ENCODE measurements at places on chromosomes 1 and 21.

- H3K4me3 ChIP-seq: no peak overlapping the region
- no peaks in the 10 kb centered on the region for H3K36me3 ChIP-seq
- peaks cover 10% of the 10 kb centered on the region for H3K4me1 ChIP-seq
- no peaks in the 10 kb centered on the region for H3K27me3 ChIP-seq
Observed at GRCh38 chr1:216807696-216808095, 84.5 kb upstream of the ESRRG start.

DNA sequence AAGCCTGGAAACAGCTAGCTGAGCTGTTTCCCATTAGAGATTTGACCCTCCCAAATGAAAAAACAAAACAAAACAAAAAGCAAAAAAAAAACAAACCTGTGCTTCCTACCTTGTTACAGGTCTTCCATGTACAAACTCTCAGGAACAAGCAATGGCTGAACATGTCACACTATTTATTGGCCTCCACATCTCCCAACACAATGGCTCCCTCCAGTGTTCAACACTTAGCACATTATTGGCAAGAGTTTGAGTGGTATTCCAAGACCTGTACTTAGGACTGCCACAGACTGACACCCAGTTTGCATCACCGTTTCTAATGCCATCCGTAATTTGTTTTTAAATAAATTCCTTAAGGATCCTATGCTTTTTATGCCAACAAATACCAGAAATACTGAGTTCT is 195.0 kb upstream of the OLFM3 start:
- H3K4me1 ChIP-seq: no peaks in the 10 kb centered on the region
- no peak overlapping the region for H3K27ac ChIP-seq
- no peaks in the 10 kb centered on the region for H3K36me3 ChIP-seq
- DNase-seq: peak; percentile 74

- peaks cover 32% of the 10 kb centered on the region for H3K4me1 ChIP-seq
- H3K36me3 ChIP-seq: no peaks in the 10 kb centered on the region
- peak overlapping the region; percentile 63 for H3K27ac ChIP-seq
- DNase-seq: peak; percentile 41
- H3K4me3 ChIP-seq: no peak overlapping the region
- no peaks in the 10 kb centered on the region for H3K27me3 ChIP-seq
Observed at GRCh38 chr1:208917281-208917680, 666.2 kb upstream of the CAMK1G start.

DNA sequence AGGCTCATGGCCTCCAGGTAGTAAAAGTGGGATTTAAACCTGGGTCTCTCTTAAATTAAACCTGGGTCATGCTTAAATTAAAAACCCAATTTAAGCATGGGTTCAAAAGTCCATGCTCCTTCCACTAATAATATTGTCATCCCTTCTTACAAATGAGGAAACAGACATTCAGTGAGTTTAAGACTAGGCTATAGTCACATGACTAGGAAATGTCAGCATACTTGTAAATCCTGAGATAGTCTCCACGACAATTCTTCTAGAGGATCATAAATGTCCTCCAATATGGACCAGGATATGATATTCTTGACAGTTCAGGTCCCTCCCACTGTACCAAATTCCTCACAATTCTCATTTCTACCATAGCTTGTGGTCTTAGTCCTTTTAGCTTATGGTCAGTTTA is 10.5 kb upstream of the IGFN1 start:
- no peak overlapping the region for H3K27ac ChIP-seq
- no peaks in the 10 kb centered on the region for H3K36me3 ChIP-seq
- H3K4me1 ChIP-seq: peaks cover 14% of the 10 kb centered on the region
- H3K27me3 ChIP-seq: peaks cover 15% of the 10 kb centered on the region

DNA sequence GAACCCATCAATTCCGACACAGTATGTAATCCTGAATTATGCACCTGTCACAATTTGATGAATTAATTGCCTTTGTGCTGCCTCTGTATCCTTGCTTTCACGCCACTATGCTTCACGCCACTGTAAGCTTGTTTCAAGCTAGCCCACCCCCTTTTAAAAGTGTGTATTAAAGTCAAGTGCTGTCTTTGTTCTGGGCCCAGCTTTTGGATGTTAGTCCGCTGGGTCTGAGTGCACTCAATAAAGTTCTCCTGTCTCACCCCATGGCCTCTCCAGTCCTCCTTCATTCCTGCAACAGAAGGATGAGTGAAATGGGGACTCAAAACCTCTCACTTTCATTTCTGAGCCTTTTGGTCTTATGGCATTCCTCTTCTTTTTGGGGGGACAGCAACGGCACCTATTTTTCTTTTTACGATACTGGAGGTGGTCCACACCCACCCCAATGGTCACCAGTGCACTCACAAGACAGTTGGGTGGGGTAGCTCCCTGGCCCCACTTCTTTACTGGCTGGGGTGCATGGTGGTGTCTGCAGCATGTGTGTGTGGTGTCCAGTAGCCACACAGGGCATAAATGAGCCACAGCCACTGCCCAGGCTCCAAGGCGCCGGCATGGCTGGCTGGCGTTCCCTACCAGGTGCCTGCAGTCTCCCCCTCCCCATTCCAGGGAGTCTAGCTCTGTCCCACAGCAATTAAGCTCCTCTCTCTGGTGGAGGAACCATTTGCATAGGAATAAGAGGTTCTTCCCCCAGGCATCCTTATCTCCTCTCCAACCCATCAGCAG is 1.8 kb downstream of the THEM4 start:
- no peaks in the 10 kb centered on the region for H3K27me3 ChIP-seq
- peaks cover 17% of the 10 kb centered on the region for H3K4me1 ChIP-seq
- peaks cover 26% of the 10 kb centered on the region for H3K36me3 ChIP-seq
- no peak for DNase-seq

GRCh38 chr1:82598337-82598736 is 797.6 kb downstream of the ADGRL2 start:
- H3K4me1 ChIP-seq: no peaks in the 10 kb centered on the region
- DNase-seq: no peak
- H3K27ac ChIP-seq: no peak overlapping the region
- H3K27me3 ChIP-seq: no peaks in the 10 kb centered on the region

GRCh38 chr1:196466654-196467053 is 141.6 kb downstream of the KCNT2 start:
- H3K27me3 ChIP-seq: no peaks in the 10 kb centered on the region
- peak; percentile 14 for DNase-seq

- H3K4me3 ChIP-seq: no peak overlapping the region
- no peaks in the 10 kb centered on the region for H3K27me3 ChIP-seq
- no peak for DNase-seq
- H3K4me1 ChIP-seq: peaks cover 18% of the 10 kb centered on the region
- H3K36me3 ChIP-seq: peaks cover 22% of the 10 kb centered on the region
- H3K27ac ChIP-seq: no peak overlapping the region
Observed at GRCh38 chr1:7991504-7992440, 30.3 kb downstream of the PARK7 start.

- no peaks in the 10 kb centered on the region for H3K4me1 ChIP-seq
- no peak for DNase-seq
- peaks cover 4% of the 10 kb centered on the region for H3K36me3 ChIP-seq
- H3K27me3 ChIP-seq: no peaks in the 10 kb centered on the region
Observed at GRCh38 chr21:44989537-44989886, 49.7 kb downstream of the SLX9 start.

DNA sequence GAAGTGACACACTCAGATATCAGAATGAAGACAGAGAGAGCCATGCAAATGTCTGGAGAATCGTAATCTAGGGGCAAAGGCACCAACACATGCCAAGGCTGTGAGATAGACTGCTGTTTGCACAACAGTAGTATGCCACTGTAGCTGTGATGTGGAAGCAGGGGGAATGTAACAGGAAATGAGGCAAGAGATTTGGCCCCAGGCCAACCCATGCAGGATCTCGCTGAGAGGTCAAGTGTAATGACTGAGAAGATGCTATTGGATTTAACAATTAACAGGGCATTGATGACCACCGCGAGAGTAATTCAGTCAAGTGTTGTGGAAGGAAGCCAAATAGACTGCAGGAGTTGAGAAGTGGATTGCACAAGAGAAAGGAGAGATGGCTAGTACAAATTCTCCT is 107.3 kb upstream of the ST6GALNAC5 start:
- peak; percentile 83 for DNase-seq
- no peaks in the 10 kb centered on the region for H3K4me1 ChIP-seq
- H3K4me3 ChIP-seq: no peak overlapping the region
- no peaks in the 10 kb centered on the region for H3K36me3 ChIP-seq
- no peak overlapping the region for H3K27ac ChIP-seq

GRCh38 chr1:198106011-198106410 is 50.8 kb upstream of the NEK7 start:
- no peaks in the 10 kb centered on the region for H3K27me3 ChIP-seq
- H3K4me1 ChIP-seq: no peaks in the 10 kb centered on the region
- no peaks in the 10 kb centered on the region for H3K36me3 ChIP-seq
- no peak overlapping the region for H3K4me3 ChIP-seq
- no peak for DNase-seq
- no peak overlapping the region for H3K27ac ChIP-seq

DNA sequence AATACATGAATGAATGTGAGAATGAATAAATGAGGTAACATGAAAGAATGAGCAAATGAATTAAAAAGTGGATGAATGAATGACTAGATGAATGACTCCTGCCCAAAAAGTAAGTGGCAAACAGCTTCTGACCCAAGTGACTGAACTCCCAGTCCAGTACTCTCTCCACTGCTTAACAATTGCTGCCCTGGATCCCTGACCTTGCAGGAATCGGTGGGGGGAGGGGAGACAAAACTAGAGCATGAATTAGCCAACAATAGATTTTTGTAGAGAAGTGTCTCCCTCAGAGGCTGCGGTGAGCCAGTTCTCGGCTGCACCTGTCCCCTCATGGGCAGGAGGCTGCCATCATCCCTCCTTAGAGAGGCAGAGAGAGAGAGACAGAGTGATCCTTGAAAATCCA is 5.9 kb upstream of the GRIK3 start:
- H3K27me3 ChIP-seq: peaks cover 12% of the 10 kb centered on the region
- no peaks in the 10 kb centered on the region for H3K4me1 ChIP-seq
- no peak overlapping the region for H3K4me3 ChIP-seq
- H3K36me3 ChIP-seq: no peaks in the 10 kb centered on the region
- DNase-seq: no peak

DNA sequence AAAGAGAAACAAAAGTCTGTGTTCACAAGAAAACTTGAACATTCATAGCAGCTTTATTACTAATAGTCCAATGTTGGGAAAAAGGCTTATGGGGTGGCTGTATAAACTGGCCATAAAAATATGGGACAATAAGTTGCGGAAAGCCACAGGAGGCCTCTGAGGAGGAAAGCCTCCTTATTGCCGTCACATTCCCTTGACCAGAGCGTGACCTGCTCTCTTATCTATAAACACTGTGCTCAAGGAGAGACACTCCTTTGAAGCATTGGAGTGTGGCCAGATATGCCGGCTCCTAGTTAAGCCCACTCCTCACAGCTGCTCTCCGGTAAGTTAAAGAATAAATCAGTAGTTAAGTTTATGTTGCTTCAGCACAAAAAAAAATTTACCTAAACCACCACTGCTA is 19.7 kb downstream of the OR6Y1 start:
- H3K36me3 ChIP-seq: no peaks in the 10 kb centered on the region
- peaks cover 90% of the 10 kb centered on the region for H3K27me3 ChIP-seq
- no peak overlapping the region for H3K4me3 ChIP-seq
- no peak overlapping the region for H3K27ac ChIP-seq
- no peaks in the 10 kb centered on the region for H3K4me1 ChIP-seq
- no peak for DNase-seq

- H3K4me3 ChIP-seq: no peak overlapping the region
- H3K4me1 ChIP-seq: peaks cover 34% of the 10 kb centered on the region
- no peaks in the 10 kb centered on the region for H3K27me3 ChIP-seq
- H3K36me3 ChIP-seq: no peaks in the 10 kb centered on the region
Observed at GRCh38 chr1:111085676-111086075, 54.2 kb downstream of the DRAM2 start.

- no peaks in the 10 kb centered on the region for H3K27me3 ChIP-seq
- H3K36me3 ChIP-seq: peaks cover 11% of the 10 kb centered on the region
- H3K4me1 ChIP-seq: peaks cover 27% of the 10 kb centered on the region
- DNase-seq: peak; percentile 34
- H3K4me3 ChIP-seq: no peak overlapping the region
Observed at GRCh38 chr1:172394141-172394751, 26.2 kb upstream of the C1orf105 start.

DNA sequence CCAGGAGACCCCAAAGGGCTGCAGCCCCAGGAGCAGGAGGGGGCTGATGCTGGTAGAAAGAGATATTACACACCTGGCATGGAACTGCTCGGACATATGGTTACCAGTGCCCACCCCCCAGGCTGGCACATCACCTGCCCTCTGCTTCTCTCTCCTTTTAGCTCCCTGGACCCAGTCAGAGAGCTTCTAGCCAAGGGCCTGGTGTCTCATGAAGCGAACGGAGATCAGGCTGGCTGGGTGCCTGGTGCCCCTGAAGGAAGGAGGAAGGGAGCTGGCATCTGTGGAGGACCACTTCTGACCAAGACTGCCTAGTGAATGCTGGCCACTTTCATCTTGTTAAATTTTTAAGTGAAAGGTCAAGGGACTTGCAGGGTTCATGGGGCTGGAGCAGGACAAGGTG is 53.1 kb downstream of the FOXO6 start:
- DNase-seq: no peak
- peaks cover 18% of the 10 kb centered on the region for H3K27me3 ChIP-seq
- no peak overlapping the region for H3K4me3 ChIP-seq
- H3K4me1 ChIP-seq: peaks cover 23% of the 10 kb centered on the region
- H3K36me3 ChIP-seq: no peaks in the 10 kb centered on the region
- no peak overlapping the region for H3K27ac ChIP-seq

DNA sequence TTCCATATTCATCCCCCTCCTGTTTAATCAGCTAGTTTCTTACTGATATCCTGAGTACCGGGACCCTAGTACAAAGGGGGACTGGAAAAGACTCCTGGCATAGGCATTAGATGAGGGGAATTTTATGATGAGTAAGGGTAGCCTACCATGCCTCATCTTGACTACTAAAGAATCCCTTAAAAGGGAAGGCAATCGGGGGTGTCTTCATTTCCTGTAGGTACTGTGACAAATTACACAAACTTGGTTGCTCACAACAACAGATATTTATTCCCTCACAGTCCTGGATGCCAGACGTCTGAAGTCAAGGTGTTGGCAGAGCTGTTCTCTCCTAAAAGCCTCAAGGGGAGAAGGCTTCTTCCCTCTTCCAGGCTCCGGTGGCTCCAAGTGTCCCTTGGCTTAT is 28.9 kb upstream of the RUNX1 start:
- no peak overlapping the region for H3K27ac ChIP-seq
- H3K36me3 ChIP-seq: no peaks in the 10 kb centered on the region
- H3K27me3 ChIP-seq: no peaks in the 10 kb centered on the region
- DNase-seq: no peak

DNA sequence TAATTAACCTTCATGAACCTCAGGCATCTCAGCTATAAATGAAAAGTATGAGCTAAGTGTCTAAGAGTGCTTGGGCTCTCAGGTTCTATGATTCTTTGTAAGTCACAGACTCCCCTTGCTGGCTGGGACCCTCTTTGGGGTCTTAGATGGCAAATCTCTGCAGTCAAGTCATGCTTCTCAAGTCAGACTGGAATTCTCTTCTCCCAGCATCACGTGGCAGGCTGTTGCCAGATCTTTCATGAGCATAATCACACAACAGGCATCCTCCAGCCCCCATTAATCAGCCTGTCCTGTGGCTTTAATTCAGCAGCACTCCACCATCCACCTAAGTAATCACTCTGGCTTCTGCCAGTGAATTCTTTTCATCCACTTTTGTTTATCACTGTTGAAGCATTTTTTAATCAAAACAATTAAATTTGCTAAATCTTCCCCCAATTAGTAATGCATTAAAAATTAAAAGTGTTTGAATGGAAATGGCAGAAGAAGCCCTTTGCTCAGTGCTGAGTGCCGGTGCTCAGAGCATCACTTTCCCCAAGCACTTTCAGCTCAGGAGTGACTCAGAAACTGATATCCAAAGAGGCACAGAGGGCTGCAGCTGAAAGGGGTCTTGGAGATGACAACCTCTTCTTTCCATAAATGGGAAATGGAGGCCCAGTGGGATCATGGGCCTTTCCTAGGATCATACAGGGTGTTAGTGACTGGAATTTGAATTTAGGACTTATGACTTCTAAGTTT is 50.2 kb downstream of the C8A start:
- no peak overlapping the region for H3K27ac ChIP-seq
- no peak for DNase-seq
- no peaks in the 10 kb centered on the region for H3K27me3 ChIP-seq
- no peaks in the 10 kb centered on the region for H3K36me3 ChIP-seq
- H3K4me1 ChIP-seq: no peaks in the 10 kb centered on the region
